ENCODE measurements at places on chromosomes 2 and 18.
A peak's percentile ranks its signal among the peaks of the same experiment; 100 is the strongest.

GRCh38 chr2:120005834-120006521 lies 6.9 kb upstream of the EPB41L5 start:
- DNase-seq = no peak

GRCh38 chr18:61847164-61847791 lies 45.5 kb downstream of the RNF152 start:
- DNase-seq = no peak

DNA sequence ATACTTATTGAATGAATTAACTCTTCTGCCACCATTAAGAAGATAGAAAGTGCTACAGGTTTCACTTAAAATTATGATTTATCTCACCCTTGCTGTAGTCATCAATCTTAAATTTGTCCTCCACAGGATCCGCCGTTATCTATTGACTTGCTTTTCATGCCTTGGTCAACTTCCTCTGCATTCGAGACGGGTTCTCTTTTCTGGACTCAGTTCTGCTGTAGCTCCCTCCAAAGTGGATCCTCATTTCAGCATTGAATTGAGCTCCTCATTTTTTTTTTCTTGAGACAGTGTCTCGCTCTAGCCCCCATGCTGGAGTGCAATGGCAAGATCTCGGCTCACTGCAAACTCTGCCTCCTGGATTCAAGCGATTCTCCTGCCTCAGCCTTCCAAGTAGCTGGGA lies 27.6 kb downstream of the INPP5D start:
- DNase-seq = no peak

- peak; percentile 96 for DNase-seq
These were observed 10.4 kb upstream of the MAP3K2 start for GRCh38 chr2:127398239-127398590.

- DNase-seq = peak; percentile 14
These were observed 132.8 kb upstream of the PDE1A start for GRCh38 chr2:182559623-182560022.

DNA sequence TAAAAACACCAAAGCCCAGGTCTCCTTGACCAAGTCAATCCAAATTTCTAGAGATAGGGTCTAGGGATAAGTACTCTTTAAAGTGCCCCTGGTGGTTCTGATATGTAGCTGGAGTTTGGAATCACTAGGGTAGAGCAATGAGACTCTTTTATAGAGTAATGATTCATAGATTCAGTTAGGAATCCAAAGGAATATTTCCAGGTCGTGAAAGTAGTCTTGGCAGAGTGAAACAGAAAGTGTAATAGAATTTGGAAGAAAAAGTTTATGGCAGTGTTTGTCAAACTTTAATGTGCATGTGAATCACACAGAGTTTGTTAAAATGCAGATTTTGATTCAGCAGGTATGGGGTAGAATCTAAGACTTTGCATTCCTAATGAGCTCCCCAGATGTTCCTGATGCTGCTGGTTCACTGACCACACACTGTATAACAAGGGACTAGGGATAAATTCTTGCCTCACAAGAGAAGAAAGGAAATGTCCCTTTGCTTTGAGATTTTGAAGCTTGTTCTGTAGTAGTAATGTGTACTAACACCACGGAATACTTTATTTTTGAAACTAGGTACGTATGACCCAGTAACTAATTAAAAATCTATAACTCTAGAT lies 1.8 kb downstream of the UPP2 start:
- no peak for DNase-seq

DNA sequence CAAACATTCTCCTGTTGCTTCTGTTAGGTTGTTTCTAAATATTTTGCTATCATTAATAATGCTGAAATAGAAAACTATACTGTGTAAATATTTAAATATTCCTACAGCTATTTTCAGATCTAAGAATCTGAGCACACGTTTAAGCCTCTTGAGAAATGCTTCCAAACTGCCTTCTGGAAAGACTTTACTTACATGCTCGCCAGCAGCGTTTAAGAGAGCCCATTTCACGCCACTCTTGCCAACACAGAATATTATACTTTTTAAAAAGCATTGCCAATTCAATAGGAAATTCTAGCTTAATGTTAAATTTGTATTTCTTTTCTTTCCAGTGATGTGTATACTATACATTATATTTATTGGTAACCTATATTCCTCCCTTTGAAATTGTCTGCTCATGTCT lies 92.0 kb downstream of the TMEM163 start:
- DNase-seq = no peak

GRCh38 chr2:15195813-15196212 lies 365.3 kb downstream of the NBAS start:
- no peak for DNase-seq

GRCh38 chr18:43303376-43303775 lies 26.1 kb upstream of the SYT4 start:
- no peak for DNase-seq

DNA sequence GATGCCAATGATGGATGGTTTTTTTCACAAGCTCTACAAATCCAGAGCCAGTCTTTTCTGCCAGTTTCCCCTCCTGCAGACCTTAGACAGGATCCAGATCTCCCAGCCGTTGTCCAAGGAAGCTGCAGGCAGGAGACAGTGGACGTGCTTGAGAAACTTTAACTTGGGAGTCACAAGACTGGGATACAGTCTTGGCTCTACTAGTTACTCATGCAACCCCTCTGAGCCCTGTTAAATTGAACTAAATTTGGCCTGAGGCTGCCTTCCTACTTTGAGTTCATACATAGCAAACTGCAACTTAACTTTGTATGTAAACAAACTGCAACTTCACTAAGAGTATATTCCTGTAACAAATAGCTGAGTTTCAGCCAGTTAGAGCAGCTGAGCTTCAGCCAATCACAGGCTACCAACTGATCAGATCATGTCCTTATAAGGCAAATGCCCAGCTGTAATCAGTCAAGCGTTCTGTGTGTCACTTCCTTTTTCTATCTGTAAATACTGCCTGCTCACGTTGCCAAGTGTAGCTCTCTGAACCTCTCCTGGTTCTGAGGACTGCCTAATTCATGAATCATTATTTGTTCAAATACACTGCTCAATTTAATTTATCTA lies 140.9 kb downstream of the CAPN13 start:
- peak; percentile 94 for DNase-seq

GRCh38 chr2:84940831-84941412 lies 30.0 kb upstream of the KCMF1 start:
- no peak for DNase-seq

DNA sequence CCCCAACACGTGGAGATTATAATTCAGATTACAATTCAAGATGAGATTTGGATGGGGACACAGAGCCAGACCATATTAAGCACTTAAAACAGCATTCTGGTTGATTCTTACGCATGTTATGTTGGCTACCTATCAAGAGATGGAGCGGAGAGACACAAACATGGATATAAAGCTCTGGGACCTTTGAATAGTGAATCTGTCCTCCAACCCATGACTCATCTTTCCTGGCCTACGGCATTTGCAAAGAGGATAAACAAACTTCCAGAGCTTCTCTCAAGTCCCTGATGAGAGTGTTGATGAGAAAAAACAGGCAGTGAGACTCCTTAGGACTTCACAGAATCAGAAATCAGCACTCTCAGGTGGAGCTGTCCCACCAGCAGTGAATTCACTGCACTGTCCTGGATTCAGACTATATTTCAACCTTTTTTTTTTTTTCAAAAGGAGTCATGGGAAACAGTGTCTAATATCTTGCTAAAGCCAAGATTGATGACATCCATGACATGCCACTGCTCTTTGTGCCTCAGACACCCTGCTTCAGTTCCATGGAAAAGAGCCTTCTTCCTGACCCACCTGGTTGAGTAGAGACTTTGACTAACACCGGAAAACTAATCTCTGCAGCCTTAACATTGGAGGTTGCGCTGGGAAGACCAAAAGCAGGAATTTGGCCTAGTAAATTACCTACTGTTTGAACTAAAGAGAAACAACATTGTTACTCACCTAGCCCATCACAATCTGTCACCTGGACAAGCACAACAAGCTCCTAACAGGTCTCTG lies 62.1 kb upstream of the NPAS2 start:
- DNase-seq = peak; percentile 89
